Stimulated activated CD8-positive, alpha-beta memory T cell treated with anti-CD3 and anti-CD28 coated beads, Interleukin-4, amount 100 ng/mL, for 48 hours (primary cell): ENCODE measurements at places on chromosomes 13 and 19.

DNA sequence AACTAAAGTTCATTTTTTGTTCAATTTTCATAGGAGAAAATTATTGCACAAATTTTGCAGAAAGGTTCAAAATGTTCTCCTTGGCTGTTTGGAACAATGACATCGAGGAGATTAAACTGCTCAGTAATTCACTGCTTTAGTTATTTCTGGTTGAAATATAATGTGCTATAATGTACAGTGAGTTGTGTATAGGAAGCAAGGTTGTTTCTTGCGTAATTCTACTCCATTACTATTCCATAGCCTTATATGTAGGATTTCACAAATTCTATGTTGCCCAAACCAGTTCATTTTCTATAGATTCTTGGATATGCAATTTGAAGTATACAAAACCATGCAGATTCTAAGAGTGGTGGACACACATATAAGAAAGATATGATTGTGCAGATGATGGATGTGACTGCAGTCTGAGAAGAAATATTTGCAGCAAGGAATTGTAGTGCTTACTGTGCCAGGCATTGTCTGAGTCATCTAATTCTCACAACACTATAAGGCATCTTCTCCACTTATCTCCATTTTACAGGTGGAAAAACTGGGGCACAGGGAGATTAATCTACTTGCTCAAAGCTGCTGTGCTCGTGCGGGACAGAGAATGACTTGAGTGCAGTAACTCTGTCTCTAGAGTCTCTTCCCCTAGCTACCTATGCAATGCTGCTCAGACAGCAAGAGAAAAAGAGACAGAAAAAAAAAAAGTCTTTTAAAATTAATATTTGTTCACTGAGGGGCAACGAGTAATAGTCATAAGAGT lies 515.5 kb downstream of the MYO16 start:
- no peak for DNase-seq

DNA sequence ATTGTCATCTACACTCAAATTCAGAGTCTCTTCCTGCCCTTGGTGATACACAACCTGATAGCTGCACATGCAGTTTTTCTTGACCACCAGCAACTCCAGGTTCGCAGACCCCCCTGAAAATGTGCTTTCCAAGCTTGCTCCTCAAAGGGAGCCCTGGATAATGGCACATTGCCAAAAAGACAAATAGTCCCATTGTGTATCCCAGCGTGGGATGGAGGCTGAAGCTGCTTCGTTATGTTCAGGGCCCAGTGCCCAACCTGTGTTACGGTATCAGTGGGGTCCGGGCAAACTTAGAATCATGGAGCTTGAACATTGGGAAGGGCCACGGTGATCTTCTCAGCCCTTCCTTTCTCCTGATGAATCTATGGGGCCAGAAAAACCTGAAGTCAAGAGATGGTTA lies 173.0 kb downstream of the TEX29 start:
- DNase-seq = no peak

DNA sequence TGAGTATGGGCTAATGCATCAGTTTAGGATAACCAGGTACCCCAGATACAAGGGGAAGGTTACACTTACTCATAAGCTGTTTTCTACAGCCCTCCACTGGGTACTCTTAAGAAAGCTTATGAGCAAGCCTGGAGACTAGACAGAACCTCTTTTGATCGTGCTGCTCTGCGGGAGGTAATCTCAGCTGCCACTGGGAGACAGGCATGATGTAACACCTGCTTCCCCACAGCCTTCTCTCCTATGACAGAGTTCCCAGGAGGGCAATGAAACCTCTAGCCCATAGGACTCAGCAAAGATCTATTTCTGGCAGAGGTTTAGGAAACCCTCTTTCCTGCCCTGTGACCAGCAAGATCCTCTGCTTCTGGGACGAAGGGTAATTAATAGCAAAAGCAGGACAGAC lies 65.6 kb downstream of the WASF3 start:
- DNase-seq = no peak

- DNase-seq = no peak
These were observed 35.9 kb upstream of the ONECUT3 start for GRCh38 chr19:1717200-1717969.

DNA sequence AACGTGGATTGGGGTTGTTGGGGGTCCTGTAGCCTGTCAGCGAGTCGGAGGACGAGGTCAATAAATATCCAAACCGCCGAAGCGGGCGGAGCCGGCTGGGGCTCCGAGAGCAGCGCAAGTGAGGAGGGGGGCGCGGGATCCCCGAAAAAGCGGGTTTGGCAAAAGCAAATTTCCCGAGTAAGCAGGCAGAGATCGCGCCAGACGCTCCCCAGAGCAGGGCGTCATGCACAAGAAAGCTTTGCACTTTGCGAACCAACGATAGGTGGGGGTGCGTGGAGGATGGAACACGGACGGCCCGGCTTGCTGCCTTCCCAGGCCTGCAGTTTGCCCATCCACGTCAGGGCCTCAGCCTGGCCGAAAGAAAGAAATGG lies 754 bp upstream of the SIX5 start:
- peak; percentile 62 for DNase-seq

- DNase-seq = no peak
These were observed 93.8 kb upstream of the RAP2A start for GRCh38 chr13:97339988-97340749.

DNA sequence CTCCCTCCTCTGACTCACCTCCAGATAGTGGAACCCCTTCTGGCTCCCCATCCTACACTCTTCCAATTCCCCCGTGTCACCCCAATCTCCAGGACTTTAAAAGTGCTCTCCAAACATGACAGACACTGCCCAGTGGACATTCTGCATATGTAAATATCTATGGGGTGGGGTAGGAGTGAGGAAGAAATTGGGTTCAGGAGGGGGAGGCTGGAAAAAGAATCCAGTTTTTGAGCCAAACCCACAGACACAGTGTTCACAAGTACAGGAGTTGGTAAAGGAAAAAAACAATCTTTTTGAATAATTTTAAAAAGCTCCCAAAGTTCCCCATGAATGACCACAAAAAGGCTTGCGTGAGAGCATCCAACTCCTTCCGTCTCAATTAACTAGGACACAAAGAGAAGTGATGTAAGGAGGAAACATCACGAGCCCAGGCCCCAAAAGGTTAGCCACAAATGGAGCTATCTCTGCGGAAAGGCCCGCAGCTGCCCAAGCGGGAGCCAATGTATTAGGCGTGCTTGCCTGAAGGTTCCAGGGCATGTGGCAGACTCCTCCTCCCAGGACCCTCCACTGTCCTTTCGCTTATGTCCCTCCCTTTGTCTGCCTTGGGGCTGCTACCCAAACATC lies 18.0 kb downstream of the ZC3H4 start:
- no peak for DNase-seq

DNA sequence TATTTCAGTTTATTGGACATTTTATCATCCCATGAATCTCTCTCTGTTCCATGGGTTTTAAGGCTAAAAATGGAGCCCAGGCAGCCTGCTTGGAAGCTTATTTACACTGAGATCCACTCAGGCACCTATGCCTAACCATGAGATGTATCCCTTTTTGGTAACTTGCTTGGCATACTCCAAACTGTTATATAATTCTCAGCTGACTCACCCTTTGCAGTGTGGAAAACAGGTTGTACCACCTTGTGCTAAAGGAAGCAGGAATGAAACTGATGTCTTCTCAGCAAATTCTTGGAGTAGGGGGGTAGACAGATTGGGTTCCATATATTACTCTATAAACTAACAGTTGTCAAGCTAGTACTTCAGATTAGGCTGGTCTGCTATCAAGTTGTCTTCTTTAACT lies 483.6 kb downstream of the KLF5 start:
- DNase-seq = no peak

- DNase-seq = no peak
These were observed 17.0 kb downstream of the ALOX5AP start for GRCh38 chr13:30752201-30752797.

- DNase-seq = peak; percentile 40
These were observed 30.7 kb downstream of the PDE4A start for GRCh38 chr19:10450853-10451609.

- DNase-seq = peak; percentile 26
These were observed 35.1 kb downstream of the RNF6 start for GRCh38 chr13:26186995-26187394.

GRCh38 chr13:60351326-60351725 lies 45.7 kb upstream of the TDRD3 start:
- DNase-seq = no peak

GRCh38 chr13:19794631-19795030 lies 11.9 kb upstream of the PSPC1 start:
- no peak for DNase-seq

DNA sequence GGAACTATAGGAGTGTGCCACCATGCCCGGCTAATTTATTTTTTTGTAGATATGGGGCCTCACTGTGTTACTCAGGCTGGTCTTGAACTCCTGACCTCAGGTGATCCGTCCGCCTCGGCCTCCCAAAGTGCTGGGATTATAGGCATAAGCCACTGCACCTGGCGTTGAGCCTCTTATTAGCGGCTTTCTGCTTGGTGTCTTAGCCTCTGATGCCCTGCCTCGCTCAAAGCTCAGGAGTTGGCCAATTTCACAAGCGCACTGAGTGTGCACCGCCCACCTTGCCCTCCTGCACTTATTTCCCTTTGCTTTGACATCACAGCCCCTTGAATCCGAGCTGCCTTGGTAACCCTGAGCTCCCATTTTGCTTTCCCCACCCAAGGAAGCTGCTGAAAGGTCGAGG lies 10.1 kb downstream of the YIPF2 start:
- DNase-seq = no peak

- DNase-seq = no peak
These were observed 13.7 kb upstream of the ATF5 start for GRCh38 chr19:49915271-49915670.

GRCh38 chr19:15587663-15588062 lies 27.4 kb upstream of the CYP4F8 start:
- DNase-seq = no peak

DNA sequence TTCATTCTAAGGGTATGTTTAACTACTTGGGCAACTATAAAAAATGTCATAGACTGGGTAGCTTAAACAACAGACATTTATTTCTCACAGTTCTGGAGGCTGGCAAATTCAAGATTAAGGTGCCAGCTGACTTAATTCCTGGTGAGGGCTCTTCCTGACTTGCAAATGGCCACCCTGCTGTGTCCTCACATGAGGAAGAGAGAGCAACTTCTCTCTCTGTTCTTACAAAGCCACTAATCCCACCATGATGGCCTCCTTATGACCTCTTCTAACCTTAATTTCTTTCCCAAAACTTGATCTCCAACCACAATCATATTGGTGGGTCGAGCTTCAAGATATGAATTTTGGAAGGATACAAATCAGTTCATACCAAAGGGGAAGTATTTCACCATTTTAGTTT lies 399.0 kb downstream of the DCT start:
- DNase-seq = no peak

DNA sequence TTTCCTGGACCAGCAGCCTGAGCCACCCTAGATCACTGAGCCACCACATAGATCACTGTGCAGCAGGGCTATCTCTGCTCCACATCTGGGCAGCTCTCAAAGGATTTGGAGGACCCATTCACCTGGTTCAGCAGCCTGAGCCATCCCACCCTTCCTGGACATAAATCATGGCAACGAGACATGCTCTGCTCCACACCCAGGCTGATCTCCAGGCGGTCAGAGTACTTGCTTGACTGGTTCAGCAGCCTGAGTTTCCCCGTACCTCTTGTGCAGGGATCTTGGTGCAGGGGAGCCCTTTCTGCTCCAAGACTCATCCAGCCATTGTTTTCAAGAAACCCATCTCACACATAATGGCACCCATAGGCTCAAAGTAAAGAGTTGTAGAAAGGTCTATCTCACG lies 195.3 kb downstream of the LIG4 start:
- DNase-seq = no peak

DNA sequence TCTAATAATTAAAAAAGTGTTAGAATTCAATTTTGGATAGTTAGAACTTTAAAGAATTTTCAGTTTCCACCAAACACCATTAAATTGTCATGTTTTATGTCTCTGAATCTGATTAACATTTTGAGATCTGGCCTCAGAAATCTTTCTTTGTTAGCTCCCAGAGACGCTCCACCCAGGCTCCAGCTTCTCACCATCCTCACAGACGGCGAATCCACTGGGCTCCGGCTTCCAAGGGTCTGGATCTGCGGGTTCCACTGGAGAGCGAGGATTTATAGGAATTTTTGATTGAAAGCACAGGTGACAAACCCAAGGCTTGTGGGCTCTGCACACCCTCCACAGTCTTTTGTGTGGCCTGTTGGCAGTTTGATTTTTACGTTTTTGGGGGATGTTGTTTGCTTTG lies 160.6 kb downstream of the URI1 start:
- no peak for DNase-seq

GRCh38 chr19:29326351-29326750 lies 113.4 kb upstream of the UQCRFS1 start:
- DNase-seq = no peak
